Lower leg skin (tissue), 4 donors: ENCODE measurements at places on chromosomes 3 and 15.
A peak's percentile ranks its signal among the peaks of the same experiment; 100 is the strongest.

GRCh38 chr15:51758645-51759044 lies 7.2 kb downstream of the TMOD2 start:
- no peak for DNase-seq

- no peak for DNase-seq
Measured at GRCh38 chr3:160852856-160853255, 96.8 kb downstream of the PPM1L start.

GRCh38 chr3:124837065-124837464 lies 50.1 kb downstream of the ITGB5 start:
- no peak for DNase-seq

- no peak for DNase-seq
Measured at GRCh38 chr3:129888771-129889170, 4.7 kb downstream of the TMCC1 start.

DNA sequence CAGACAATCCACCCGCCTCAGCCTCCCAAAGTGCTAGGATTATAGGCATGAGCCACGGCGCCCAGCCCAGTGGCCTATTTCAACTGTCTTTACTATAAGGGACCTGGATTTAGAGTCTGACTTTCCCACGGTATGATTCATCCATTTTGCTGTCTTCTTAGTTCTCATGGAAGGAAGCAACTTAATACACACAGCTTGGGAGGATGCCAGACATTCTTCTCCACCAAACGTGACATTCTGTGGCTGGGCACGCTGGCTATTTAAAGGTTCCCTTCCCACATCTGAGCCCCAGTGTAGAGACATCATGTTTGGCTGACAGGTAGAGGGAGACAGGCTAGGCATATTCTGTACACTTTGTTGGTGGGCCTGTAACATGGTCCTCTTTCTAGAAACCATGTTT lies 26.2 kb downstream of the FAM43A start:
- DNase-seq = no peak

DNA sequence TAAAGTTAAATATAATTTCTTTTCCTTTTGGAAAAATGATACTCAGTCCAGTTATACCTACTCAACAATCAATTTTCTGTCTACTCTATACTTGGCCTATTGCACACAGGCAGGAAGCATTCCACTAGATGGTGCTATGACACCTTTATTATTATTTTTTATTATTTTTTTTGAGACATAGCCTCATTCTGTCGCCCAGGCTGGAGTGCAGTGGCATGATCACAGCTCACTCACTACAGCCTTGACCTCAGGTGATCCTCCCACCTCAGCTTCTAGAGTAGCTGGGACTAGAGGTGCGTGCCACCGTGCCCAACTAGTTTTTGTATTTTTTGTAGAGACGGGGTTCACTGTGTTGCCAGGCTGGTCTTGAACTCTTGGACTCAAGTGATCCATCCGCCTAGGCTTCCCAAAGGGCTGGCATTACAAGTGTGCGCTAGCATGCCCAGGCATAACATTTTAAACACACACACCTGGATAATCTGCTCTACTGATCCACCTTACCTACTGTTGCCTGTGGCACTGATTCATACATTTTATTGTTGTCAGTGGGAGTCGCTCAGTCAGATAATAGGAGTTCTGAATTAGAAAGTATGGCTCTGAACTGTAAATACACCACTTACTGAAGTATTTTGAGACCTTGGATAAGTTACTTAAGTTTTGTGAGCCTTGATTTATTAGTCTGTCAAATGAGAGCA lies 56.2 kb downstream of the EIF3J start:
- no peak for DNase-seq

DNA sequence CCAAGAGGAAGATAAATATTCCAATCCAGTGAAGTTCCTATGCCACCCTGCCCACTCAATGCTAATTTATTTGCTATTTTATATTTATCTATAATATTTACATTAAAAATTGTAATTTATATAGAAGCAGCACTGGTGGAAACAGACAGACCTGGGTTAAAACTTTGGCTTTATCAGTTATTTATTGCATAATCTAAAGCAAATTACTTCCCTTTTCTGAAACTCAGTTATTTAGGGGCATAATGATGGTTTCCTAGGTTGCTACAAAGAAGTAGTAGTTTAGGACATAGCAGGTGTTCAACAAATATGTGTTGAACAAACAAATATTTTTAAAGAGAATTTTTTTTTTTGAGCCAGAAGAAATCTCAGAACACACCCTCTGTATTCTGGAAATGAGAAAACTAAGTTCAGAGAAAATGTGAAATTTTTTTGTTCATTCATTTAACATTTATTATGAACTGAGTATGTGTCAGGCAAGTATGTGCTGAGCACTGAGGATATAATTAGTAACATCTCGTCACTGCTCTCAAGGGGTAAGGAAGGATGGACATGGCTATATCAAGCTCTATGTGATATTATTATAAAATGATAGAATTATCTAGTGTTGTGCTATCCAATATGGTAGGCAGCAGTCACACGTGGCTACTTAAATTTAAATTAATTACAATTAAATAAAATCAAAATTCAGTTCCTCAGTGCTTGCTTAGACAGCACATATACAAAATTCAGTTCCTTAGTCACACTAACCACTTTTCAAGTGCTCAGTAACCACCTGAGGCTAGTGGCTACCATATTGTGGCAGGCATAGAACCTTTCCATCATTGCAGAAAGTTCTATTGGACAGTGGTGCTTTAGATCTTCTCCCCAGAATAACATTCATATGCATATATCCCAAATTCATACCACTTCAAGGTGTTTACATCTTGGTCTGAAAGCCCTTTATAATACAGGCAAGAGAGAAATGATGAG lies 7.0 kb upstream of the UBE2Q2 start:
- DNase-seq = no peak

GRCh38 chr15:85582131-85583079 lies 202.0 kb downstream of the AKAP13 start:
- DNase-seq = peak; percentile 59

DNA sequence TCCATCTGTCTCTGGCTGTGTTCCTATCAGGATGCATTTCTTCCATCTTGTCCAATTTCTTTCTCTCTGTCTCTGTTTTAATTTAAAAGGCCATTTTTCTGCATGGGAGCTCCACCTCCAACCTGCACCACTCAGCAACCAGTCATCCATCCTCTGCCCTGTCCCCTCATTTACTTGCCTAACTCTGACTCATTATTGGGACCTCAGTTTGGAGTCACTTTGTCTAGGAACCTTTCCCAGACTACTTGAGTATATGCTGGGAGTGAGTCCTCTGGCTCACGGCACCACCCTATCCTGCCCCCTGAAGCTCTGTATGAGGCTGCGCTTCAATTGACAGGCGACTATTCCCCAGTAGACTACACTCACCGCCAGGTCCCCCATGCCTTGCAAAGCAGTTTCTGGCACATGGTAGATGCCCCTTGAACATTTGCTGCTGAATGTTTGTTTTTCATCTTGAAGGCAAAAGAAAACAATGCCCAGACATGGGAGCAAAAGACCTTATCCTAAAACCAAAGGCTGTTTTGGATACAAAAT lies 513.3 kb upstream of the CFAP20DC start:
- no peak for DNase-seq

DNA sequence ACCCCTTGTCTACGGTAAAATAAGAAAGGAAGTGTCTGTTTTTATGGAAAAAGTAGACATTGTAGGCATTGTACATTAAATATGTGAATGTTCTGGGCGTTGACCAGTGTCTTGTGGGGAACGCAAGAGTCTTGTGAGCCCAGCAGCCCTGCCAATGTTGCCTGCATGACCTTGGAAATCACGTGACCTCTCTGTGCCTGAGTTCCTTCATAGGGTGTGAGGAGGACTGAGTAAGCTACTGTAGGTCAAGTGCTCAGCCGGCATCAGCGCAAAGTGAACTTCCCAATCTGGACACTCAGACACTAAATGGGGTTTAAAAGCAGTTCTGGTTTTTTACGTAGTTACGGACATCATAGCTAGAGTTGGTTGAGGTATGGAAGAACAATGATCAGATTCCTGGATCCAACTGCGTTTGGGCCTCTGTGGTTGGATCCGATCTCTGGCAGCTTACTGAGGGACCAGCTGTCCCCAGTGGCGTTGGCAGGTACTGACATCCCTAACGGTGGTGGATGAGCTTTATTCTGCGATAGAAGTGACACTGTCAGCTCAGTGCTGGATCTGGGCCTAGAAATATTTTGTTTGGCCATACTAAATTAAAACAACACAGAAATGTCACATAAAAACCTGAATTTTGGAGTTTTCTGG lies 63.8 kb downstream of the SPSB4 start:
- peak; percentile 65 for DNase-seq

- no peak for DNase-seq
Measured at GRCh38 chr3:76897076-76897475, 142.8 kb upstream of the ROBO2 start.

- DNase-seq = no peak
Measured at GRCh38 chr3:159513867-159514380, 474.7 kb upstream of the IL12A start.

- no peak for DNase-seq
Measured at GRCh38 chr3:142958707-142959106, 4.8 kb downstream of the PAQR9 start.

- no peak for DNase-seq
Measured at GRCh38 chr3:180048840-180049239, 12.1 kb upstream of the PEX5L start.

- DNase-seq = no peak
Measured at GRCh38 chr3:102123590-102124190, 274.4 kb downstream of the NFKBIZ start.

DNA sequence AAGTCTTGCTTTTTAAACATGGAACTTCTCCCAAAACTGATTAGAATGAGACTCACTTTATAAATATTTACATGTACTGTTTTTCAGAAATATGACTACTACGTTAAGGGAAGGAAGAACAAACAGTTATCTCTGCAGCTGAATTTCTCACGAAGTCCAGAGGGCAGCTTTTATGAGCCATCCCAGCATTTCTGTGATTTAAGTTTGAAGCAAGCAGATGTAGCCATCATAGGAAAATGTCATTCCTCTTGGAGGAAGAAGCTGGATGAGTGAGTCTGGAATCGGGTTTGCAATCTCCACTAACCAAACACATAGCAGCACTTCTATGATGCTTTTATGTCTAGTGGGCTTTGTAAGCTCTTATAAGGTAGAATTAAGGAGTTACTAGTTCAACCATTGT lies 53.7 kb downstream of the SCN11A start:
- no peak for DNase-seq
